ENCODE measurements at places on chromosomes 12 and 14.

DNA sequence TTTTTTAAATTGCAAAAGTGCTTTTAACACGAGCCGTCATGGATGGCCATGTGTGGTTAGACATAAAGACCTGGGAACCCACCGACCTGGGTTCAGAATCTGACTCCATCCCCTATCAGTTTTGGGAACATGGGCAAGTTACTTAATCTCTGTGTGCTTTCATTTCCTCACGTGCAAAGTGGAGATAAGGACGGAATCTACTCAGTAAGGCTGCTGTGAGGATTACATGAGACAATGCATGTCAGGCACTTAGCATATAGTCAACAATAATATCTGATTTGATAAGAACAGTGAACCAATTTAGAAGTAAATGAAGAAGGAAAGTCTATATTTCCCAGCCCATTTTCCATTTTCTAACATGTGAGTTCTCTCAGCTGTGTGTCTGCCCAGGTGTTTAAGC is 235.4 kb downstream of the SUDS3 start:
- no peak for DNase-seq

DNA sequence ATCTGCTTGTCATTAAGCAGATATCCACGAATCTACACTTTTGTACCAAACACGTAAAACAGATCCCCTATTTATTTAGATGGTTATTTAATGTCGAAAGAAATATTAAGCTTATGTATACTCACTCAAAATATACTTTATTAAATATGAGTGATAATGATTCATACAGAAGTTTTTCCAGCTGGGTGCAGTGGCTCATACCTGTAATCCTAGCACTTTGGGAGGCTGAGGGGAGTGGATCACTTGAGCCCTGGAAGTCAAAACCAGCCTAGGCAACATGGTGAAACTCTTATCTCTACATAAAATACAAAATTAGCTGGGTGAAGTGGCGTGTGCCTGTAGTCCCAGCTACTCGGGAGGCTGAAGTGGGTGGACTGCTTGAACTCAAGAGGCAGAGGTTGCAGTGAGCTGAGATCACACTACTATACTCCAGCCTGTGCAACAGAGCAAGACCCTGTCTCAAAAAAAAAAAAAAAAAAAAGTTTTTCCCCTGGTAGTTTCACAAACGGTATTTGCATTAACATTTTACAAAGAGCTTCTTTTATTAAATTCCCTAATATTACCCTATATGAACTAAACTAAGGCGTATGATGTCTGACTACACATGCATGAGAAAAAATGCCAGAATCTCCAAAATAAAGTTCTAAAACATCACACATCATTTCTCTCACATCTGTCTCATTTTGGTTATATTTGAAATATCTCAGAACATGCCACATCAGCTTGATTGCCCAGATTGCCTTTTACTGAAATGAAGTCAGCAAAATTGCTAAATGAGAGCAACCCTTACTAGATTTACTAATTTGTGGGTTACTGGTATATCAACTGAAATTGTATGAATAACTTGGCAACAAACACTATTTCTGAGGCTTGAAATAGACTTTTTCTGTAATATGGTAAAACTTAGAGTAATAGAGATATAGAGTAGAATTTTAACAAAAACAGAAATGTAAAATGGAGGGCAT is 74.9 kb downstream of the PAWR start:
- no peak for DNase-seq

DNA sequence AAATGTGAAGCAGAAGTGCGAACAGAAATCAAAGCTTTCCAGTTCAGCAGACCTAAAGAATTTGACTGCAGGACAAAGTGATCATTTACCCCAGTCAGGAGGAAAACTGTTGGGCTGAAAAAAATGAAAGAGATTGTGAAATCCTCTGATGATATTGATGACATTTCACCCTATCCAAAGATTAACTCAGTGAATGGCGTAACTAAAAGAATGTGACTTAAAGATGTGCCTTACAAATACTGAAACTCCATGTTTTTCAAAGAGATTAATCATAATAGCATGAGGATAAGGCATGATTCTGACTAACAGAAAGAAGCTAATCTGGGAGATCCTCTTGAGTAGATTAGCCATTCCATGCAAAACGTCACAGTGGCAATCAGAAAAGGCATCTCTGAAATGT is 225.6 kb downstream of the DUSP6 start:
- DNase-seq, result no peak

DNA sequence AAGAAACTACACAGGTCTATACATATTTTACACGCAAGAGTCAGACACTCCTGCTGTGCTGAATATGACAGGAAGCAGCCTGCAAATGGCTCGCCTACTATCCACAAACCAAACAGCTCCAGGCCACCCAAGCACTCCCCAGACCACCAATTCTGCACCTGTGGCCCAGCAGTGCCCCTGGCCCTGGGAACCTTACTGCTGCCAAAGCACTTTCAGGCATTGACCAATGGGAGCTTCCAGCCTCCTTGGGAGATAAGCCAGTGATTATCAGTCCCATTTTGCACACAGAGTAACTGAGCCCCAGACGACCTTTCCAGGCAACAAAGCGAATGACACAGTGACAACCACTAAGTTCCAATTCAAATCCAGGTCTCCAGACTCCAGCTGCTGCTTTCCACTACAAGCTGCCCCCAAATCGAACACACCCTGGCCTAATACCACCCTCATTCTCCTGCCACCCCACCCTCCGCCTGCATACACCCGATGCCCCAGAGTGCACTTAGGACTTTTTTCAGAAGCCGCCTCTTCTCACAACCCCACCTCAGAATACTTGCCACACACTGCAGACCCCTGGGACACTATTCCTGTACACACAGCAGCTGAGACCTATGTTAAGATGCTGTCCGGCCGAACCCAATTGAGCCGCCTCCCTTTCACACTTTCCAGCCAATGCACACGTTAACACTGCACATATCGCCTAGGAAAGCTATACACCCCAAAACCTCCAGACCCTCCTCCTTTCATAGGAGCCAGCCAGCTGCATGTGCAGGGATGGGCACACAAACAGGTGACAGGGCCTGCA is 126.1 kb upstream of the PRMT8 start:
- no peak for DNase-seq

- DNase-seq, result no peak
These were observed 32.7 kb downstream of the CCDC92 start for GRCh38 chr12:123939716-123940626.

DNA sequence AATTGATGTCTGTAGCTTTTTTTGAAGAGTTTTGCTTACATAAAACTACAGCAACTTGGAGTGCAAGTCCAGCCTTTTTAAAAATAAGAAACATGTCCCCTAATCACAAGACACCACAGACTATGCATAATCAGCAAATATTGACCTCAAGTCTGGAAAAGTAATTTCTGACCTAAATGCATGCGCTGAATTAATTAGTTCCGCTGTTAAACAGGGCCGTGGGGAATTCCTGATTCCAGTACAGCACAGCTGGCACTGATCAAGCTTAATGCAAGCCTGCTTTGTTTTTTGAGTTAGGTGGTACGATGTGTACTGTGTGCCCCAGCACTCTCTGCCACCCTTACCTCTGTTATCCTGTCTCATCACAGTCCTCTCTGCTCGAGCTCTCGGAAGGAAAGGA is 9.2 kb downstream of the MLH3 start:
- DNase-seq, result no peak

GRCh38 chr12:126860210-126860609 is 1406.8 kb upstream of the TMEM132C start:
- DNase-seq, result no peak

GRCh38 chr12:47121146-47121545 is 41.4 kb upstream of the AMIGO2 start:
- DNase-seq, result no peak

- no peak for DNase-seq
These were observed 10.7 kb downstream of the GPR19 start for GRCh38 chr12:12685305-12685704.

- no peak for DNase-seq
These were observed 34.8 kb downstream of the FBXO21 start for GRCh38 chr12:117155278-117156060.

- DNase-seq, result no peak
These were observed 109.0 kb upstream of the TMPO start for GRCh38 chr12:98406378-98406777.

DNA sequence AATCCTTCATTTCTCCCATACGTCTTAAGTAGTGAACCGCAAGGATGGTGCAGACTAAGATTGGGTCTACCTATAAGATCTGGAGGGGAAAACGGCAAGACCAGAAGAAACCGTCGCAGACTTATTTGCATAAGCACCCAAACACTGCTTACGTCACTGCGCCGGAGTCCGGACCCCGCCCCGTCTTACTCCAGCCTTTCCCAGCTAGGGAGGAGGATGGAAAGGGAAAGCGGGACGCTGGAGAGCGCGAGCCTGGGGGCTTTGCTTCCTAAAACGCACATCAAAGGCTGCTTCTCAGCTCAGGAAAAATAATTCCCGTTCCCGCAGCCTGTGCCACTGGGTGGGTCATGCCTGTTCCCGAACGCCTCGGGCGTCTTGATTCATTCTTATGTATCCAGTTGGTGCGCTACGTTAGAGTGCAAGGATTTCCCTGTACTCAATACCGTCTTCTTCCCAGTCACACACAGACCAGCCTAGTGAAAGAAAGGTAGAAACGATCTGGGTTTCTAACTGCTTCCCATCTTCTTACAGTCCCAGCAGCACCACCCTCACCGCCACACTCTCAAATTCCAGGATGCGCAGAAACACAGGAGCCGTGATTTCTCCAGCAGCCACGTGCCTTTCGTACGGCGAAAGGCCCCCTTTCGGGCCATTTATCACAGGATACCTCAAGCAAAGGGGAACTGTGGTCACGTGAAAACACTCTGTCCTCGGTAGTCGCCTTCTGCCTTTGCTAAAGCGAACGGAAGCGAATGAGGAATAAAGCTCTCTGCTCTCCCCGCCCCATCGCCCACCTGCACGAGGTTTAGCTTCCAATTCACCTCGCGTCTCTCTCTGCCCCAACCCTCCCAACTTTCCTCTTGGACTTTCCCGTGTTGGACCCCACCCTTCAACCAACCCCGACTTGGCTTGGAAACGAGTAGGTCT is 1.1 kb downstream of the SLC6A15 start:
- peak; percentile 84 for DNase-seq

GRCh38 chr12:24931666-24932405 is 17.1 kb downstream of the BCAT1 start:
- no peak for DNase-seq

- peak; percentile 31 for DNase-seq
These were observed 69.5 kb downstream of the TBC1D30 start for GRCh38 chr12:64893961-64894360.

- no peak for DNase-seq
These were observed 276.8 kb downstream of the ADGRD1 start for GRCh38 chr12:131230340-131231031.

- no peak for DNase-seq
These were observed 12.6 kb upstream of the CD69 start for GRCh38 chr12:9773216-9773877.

DNA sequence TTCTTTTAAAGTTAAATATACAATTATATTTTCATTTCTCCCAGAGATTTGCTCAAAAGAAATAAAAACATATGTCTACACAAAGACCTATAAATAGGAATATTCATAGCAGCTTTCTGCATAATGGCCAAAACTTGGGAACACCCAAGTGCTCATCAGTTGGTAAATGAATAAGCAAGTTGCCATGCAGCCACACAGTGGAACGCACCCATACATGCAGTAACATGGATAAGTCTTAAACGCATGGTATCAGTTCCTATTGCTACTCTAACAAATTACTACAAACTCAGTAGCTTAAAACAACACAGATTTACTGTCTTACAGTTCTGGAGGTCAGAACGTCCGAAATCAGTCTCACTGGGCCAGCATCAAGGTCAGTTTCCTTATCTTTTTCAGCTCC is 78.5 kb downstream of the DPF3 start:
- no peak for DNase-seq

DNA sequence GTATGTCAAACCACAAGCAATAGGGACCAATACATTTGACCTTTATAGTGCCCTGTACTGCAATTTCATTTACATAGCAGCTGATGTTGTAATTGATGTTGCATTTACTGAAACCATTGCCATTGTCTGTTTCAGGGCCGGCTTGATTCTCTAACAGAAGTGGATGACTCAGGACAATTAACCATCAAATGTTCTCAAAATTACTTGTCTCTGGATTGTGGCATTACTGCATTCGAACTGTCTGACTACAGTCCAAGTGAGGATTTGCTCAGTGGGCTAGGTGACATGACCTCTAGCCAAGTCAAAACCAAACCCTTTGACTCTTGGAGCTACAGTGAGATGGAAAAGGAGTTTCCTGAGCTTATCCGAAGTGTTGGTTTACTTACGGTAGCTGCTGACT is 216.0 kb downstream of the AKAP6 start:
- no peak for DNase-seq

DNA sequence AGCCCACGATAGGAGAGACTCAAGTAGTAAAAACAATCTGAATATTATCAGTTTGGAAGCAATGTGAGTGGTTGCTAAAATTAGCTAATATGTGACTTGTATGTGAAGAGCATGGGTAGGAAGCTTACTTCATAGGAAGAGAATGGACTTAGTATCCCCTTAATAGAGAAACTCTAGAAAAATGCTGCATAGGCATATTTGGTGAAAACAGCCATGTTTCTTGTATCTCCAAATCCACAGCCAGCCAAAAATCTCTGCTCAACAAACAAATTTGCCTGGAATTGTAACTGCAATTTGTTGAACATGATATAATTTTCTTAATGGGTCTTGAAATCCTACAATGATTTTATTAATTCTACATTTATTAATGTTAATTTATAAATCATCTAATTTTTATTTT is 1252.9 kb upstream of the TMEM132C start:
- no peak for DNase-seq

DNA sequence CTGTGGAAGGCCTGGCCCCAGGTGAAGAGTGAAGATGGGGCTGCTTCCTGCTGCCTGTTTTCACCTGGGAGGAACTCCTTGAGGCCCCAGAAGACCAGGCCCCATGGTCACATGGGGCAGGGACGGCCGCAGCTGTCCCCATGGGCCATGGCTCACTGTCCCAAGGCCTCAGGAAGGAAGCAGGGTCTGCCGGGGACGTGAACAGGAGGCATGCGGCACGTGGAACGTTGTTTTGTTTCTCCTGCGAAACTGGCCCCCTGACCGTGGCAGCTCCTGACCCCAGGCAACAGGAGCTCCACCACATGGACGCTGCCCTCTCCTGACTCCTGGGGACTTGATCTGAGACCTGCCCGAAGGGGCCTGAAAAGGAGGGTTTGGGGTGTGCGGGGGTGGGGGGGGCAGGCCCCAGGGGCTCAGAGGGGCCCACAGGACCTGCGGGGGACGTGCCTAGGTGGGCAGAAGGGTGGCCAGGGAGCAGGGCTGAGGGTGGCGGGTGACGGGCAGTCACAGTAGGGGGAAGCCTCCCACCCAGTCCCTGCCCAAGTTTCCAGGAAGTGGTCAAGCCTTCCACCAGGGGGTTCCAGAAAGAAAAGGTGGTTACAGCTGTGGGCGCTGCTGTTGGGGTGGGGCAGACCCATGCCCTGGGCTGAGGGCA is 41.4 kb downstream of the LRCOL1 start:
- no peak for DNase-seq
